ENCODE measurements at places on chromosomes 6 and 20. TPM values are rescaled to one million over a fixed set of nuclear protein-coding genes. Genes with fewer than 3 reads are reported as not detected.

Gene OR2H1
- total RNA-seq: not detected

Gene TBXT
- not detected for total RNA-seq

Gene KCNQ2
- total RNA-seq: 4.2 TPM

Gene ALDH5A1
- total RNA-seq: 2.8 TPM

Gene UBE2V1
- 64.2 TPM for total RNA-seq

Gene ASIP
- 0.99 TPM for total RNA-seq

Gene TULP1
- not detected for total RNA-seq

Gene TFAP2C
- 3.5 TPM for total RNA-seq

Gene ZNF165
- 1.1 TPM for total RNA-seq

Gene LCA5
- 10.7 TPM for total RNA-seq

Gene TRIM15
- not detected for total RNA-seq

Gene TNFRSF21
- total RNA-seq: 15.8 TPM

Gene EEF1A2
- total RNA-seq: 4.6 TPM

Gene CLIC5
- 1.8 TPM for total RNA-seq

Gene ZBTB9
- 3.6 TPM for total RNA-seq

Gene RGS17
- 0.16 TPM for total RNA-seq

Gene PCK1
- 0.55 TPM for total RNA-seq

Gene APMAP
- 35.3 TPM for total RNA-seq

Gene ARMH2
- not detected for total RNA-seq

Gene SPTLC3
- total RNA-seq: 4.6 TPM

Measured in sigmoid colon (tissue), 7 donors.